Naive B cell (primary cell): ENCODE measurements at places on chromosomes 1 and 21.

- no peak for DNase-seq
These were observed 52.8 kb downstream of the DUSP10 start for GRCh38 chr1:221689138-221689537.

DNA sequence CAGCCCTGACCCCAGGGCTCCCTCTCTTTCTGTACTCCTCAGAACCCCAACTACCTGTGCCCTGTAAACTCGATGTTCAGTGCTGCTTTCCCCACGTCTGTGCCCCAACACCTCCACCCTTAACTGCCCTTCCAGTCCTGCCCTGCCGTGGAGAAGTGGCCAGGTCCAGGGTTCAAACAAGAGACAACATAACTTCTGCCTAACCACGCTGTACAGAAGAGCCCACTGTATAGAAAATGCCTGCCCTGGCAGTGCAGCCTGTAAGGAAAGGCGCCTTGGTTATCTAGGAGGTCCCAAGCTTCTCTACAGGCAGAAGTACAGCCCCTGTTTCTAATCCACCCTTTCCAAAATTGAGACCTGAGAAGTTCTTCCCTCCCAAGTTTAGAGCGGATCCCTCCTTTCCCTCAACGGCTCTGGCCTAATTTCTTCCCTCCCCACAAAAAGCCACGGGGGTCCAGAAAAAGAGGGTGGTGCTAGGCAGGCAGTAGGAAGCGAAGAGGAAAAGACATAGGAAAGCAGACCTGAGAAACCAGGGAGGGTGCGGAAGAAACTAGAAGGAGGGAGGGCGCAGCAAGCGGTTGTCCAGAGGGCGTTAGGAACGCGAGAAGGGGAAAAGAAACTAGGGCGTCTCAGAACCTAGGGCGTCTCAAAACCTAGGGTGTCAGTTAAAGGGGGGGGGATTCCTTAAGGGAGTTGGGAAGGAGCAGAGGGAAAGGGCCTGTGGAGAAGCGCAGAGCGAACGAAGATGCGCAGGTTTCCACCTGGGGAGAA is 3.2 kb downstream of the DMRTA2 start:
- DNase-seq = no peak

DNA sequence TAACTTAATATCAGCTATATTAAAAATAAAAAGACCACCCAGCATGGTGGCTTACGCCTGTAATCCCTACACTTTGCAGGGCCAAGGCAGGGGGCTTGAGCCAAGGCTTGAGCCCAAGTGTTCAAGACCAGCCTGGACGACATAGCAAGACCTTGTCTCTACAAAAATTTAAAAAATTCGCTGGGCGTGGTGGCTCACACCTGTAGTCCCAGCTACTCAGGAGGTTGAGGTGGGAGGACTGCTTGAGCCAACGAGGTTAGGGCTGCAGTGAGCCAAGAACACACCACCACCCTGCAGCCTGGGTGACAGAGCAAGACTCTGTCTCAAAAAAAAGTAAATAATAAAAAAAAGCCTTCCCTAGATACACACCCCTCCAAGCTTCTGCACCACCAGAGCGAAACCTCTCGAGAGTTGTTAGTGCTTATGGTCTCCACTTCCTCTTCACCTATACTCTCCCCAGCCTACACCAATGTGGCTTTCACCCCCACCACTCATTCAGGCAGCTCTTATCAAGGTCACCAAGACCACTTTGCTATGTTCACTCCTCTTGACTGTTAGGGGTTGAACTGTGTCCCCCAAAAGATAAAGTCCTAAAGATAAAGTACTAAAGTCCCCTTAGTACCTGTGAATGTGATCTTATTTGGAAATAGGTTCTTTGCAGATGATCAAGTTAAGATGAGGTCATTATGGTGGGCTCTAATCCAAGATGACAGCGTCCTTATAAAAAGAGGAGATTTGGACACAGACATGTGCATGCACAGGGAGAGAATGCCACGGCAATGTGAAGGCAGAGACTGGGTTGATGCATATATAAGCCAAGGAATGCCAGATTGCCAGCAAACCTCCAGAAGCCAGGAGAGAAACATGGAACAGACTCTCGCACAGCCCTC is 6.8 kb upstream of the PPP1R15B start:
- DNase-seq = peak; percentile 66

DNA sequence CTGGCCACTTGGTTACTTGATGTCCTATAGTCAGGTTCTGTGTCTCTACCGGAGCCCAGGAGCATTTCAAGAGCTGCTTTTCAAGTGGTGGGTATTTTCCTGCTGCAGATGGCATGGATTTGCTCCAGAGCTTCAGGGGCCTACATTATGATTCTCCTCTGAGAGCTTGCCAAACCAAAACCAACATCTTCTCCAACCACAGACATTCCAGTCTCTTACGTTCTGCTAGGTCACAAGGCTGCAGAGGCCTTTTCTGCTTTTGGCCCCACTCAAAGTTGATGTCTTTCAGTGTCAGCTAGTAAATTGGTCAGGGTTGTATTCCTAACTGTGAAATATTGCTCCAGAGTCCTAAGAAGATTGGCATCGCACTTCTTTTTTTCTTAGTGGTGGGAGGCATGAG is 14.7 kb upstream of the AQP10 start:
- DNase-seq = no peak

GRCh38 chr1:28591708-28592320 is at the start of gene RAB42:
TSS of gene RAB42 (plus strand) at chr1:28592265. CDS start at chr1:28592512, 247 bp downstream.
- DNase-seq = no peak

DNA sequence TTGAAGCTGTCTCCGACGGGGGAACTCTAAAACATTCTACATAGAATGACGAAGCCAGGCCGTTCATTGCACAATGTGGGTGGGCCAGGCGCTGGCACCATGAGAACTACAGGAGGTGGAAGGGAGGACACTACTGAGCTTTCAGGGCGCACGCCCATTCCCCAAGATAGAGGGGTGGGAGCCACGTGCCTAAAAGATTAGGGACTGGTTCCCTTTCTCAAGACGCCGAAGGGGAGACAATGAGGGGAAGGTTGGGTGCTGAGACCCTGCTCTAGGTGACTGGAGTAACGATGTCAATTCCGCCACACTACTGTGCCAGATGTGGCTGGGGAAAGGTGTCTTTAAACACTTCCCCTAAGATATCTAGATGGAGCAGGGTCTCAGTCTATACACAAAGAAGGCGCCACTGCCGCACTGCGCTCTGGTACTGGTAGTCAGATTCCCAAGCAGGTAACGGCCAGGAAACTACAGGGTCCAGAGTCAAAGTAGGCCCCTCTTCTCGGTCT is 782 bp downstream of the CSDE1 start:
- no peak for DNase-seq

DNA sequence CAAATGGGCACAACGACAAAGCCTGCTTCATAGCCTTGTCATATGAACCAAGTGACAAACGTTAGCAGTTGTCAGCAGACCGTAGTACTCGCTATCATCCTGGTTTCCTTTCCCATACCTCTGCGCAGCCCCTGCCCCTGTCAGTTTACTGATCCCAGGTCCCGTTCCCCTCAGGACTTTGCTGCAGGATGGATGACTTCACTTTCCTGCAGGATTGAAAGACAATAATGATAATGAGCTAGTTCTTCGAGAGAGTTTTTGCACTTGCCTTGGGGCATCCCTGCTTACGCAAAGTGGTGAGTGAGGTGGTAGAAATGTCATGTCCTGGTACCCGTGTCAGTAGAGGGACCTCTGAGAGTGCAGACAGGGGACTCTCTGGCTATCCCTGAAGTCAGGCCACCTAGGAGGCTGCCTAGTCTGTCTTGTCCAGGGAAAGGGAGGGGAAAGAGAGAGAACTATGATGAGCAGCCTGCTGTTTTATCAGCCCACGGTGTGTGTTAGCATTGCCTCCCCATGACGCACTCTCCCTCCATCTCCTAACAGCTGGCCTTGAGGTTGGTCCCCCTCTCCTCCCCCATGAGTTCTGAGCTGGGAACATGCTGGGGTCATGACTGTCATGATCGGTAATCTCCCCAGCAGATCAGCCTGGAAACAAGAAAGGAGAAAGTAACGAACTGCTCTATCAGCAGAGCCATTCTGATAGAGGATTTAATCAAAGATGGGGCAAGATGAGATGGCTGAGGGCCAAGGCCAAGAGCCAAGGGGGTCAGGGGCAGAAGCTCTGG is 53.7 kb downstream of the ELK4 start:
- DNase-seq = no peak

DNA sequence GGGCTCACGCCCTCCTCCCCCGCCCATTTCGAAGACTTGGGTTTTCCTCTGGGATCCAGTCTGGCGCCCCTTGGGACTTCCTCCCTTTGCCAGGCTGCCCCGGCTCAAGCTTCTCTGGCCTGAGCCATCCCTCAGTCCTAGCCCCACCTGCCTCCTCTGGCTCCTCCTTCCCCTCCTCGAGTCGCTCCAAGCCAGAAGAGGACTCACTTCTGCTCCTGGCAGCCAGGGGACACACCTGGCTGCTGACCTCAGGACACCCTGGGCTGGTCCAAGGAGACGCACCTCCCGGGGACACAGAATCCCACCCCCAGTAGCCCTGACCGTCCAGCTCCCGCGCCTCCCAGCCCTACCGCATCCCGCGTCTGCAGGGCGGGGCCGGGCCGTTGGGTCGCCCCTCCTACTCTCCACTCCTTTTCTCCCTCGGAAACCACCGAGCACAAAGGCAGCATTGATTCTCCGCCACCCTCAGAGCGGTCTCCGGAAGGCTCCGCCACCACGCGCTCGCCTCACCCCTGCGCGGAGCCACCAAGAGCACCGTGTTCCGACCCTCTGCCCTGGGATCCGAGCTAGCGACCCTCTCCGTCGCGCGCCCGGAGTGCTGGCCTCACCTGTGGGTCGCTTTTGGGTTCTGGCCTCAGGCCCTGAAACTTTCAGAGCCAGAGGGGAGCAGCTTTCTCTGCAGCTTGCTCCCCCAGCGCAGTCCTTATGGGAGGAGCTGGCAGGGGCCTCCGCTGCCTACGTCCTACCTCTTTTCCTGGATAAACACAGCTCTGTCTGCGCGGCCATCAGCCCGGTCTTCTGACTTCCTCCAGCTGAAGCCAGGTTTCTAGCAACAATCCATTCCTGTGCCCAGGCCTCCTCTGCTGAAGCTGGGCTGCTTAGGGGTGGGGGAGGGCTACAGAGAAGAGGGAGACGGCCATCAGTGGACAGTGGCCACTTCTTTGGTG is at the start of gene C2CD4D:
Gene C2CD4D, minus strand, starts transcription at position 364 of the 947 bp plus-strand sequence. CDS start 831 bp downstream, outside the sequence.
- DNase-seq = peak; percentile 42

GRCh38 chr1:78617615-78618026 is 2.6 kb upstream of the IFI44L start:
- peak; percentile 63 for DNase-seq
